ENCODE measurements at places on chromosomes 16 and 17.
A peak's percentile ranks its signal among the peaks of the same experiment; 100 is the strongest.

- DNase-seq, result no peak
These were observed 7.6 kb downstream of the NUP93 start for GRCh38 chr16:56737539-56737938.

DNA sequence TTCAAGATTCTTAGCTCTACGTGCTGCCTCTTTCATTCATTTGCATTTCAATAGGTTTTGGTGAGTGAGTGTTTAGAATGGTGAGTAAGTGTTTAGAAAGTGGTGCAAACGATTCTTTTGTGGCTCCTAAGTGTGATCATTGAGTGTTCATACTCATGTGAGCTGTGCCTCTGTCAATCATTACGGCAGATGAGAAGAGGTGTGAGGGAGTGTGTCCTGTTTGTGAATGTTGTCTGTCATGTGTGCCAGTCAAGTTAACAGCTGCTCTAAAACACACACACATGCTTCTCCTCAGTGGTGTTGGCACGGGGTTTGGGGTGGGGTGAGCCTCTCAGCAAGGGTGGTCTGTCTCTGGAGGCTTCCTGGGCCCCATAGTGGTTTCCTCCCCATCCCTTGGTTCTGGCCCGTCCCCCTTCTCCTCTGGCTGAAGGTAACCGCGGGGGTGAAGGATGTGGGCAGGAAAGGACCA, 11.4 kb downstream of the MYL4 start:
- DNase-seq, result no peak

- DNase-seq, result no peak
These were observed 408 bp upstream of the KPNA2 start for GRCh38 chr17:68035131-68035522.

GRCh38 chr17:412211-413015, 59.8 kb upstream of the RPH3AL start:
- DNase-seq, result peak; percentile 44
